ENCODE measurements at places on chromosomes 5 and 9.

DNA sequence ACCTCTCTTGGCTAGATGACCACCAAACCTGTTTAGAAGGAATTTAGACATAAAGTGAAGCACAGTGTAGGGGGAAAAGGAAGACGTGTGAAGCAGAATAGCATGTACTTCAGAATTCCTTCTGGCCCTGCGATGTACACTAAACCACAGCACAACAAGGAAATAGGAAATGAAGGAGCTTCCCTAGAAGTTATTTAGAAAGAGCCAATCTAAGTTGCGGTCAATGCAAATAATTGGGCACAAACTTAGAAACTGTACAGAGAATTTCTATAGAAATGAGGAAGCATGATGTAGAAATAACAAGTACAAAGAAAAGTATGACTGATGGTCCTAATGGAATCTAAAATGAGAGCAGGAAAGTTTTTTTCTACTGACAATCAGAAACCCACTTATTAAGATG, 41.5 kb downstream of the ANKRD55 start:
- DNase-seq: no peak

DNA sequence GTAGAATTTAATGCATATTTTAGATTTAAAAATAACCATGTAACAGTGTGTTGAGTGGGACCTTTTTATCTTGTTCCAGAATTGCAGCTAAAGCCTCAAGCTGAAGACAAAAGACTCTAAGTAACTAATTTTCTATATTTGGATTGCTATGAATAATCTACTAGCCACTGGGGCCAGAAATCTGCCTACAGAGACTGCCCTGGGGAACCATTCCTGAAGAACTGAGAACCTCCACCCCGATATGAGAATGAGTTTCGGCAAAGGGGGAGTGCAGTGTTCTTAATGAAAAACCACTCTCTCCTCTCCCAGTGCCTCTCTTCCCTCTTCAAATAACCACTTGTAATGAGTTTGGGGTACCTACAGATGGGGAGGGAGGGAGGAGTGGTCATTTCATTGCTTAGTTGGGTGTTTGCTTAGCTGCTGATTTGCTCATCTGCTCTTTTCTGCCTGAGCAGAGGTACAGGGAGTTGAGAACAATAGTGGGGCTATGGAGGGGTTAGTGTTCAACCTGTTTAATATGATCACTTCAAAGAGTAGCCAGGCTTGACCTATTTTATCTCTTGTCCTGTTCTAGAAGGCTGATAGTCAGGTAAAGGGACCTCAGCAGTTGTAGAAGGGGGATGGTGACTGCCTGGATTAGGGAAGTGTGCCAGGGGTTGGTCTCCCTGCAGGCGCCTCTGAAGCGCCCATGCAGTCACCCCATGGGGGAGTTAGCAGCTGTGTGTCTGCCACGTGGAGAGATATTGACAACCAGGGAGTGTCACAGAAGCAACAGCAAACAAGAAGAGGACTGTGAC, 47.7 kb downstream of the ATG10 start:
- DNase-seq: peak; percentile 8

DNA sequence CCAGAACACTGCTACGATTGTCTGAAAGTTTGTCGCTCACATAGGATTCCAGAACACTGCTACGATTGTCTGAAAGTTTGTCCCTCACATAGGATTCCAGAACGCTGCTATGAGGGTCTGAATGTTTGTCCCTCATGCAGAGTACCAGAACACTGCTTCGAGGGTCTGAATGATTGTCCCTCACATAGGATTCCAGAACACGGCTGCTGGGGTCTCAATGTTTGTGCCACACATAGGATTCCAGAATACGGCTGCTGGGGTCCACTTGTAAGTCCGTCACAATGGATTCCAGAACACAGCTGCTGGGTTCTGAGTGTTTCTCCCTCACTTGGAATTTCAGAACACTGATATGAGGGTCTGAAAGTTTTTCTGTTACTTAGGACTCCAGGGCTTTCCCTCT, 203.3 kb downstream of the FOXD4L6 start:
- DNase-seq: no peak

DNA sequence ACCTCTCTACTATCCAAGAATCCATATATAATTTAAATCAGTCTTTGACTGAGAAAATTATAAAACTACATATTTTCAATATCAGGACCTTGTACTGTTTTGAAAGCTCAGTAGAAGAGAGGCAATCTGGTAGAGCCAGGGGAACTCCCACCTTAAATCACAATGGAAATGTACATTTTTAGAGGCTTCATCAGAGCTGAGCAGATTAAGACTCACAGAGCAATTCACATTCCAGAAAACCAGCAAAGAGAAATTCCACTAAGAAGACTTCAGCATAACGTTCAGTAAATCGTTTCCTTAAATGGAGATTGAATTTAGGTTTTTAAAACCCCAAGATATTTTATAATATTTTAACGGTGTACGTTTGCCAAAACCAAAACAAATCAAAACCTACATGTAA, 227.8 kb upstream of the TRPM3 start:
- DNase-seq: no peak

DNA sequence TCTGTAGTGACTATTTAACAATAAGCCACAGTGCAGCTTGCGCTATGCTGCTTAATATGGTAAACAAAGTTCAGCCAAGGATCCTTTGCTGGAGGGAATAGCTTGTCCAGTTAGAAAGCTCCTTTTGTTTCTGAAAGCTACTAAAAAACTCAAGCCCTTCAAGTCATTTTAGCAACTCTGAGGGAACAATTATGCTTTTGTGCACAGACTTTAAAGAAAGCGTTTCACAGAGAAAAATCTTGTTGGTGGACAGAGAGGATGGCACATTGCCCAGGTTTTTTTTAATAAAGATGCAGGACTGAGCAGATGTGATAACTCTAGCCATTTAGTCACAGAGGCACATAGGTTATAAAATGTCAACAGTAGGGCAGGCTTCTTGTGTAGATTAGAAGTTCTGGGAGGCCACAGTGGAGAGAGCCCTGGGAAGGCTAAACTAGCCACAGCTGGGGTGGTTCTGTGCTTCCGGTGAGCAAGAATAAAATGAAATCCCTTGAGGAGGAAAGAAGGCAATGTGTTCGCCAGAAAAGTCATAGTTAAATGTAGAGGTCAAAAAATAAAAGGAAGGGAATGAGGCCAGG, 63.4 kb downstream of the ALDH7A1 start:
- DNase-seq: no peak

DNA sequence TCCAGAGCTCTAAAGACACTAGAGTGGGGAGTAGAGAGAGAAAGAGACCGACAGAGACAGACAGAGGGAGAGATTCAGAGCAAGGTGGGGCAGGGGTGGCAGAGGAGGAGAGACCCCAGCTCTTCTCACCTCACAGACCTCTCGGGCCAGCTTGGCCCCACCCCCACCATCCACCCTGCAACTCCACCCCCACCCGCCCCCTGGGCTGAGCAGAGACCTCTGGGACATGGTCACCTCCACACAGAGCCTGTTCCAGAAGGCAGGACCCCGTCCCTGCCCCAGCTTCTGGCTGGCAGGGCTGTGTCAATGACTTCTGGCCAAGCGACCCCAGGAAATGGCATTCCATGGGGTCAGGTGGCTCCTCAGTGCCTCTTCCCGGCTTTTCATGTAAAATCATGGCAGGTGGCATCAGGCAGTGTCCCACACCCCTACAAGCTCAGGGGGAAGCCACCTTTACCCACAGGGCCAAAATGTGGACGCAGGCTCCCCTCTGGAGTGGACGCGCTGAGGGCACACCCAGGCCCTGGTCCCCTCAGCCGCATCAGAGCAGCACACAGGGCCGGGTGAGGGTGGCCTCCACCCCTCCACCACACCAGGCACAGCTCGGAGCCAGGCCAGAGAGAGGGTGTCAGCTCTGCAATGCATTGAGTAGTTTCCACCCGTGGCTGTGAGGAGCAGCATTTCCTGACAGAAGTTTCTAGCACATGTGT, 131.2 kb upstream of the LPCAT1 start:
- no peak for DNase-seq

- peak; percentile 20 for DNase-seq
These were observed at the start of gene CNTFR for GRCh38 chr9:34589636-34590380. CNTFR (minus strand) TSS chr9:34589724; CDS start chr9:34568981, 20,743 bp downstream.

All from substantia nigra (tissue), 51 donors.